ENCODE measurements at places on chromosomes 12 and 14. TPM values are rescaled to one million over a fixed set of nuclear protein-coding genes. Genes with fewer than 3 reads are reported as not detected.

- peaks cover 29% of the 10 kb centered on the region for H3K27me3 ChIP-seq
- no peak overlapping the region for H3K4me3 ChIP-seq
- no peak for DNase-seq
- H3K36me3 ChIP-seq: no peaks in the 10 kb centered on the region
- H3K4me1 ChIP-seq: peaks cover 9% of the 10 kb centered on the region
These were observed 64.8 kb downstream of the WSCD2 start for GRCh38 chr12:108193917-108194316.

DNA sequence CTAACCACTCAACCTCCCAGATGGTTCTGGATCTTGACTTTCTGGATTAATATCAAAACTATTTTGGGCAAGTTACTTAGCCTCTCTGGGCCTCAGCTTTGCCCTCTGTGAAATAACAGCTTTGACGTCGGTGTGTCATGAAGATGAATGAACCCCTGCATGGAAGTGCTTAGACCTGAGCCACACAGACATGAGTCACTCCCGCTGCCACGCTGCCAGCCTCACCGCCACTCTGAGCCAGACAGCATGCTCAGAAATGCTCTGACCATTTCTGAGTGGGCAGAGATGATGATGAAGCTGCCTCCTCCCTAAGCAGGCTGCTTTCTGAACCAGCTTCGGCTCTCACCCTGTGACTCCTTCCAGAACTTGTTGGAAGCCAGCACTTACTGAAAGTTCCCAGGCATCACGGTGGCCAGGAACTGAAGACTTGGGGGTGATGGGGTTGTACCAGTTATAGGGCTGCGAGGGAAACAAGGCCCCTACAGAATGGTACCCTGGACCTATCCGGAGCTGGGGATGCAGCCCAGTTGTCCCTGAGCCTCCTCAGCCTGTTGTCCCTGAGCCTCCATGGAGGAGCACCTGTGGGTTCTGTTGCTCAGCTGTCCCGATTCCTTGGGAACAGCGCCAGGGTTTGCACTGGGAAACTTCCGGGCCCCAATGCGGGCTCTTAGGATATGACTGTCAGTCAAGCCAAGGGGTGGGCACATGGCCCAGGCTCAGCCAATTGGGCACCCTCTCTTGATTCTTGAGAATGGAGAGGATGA, 2.0 kb upstream of the CCDC197 start:
- no peak for DNase-seq
- peaks cover 25% of the 10 kb centered on the region for H3K27me3 ChIP-seq
- no peaks in the 10 kb centered on the region for H3K36me3 ChIP-seq
- no peak overlapping the region for H3K27ac ChIP-seq

- peaks cover 24% of the 10 kb centered on the region for H3K4me1 ChIP-seq
- no peak for DNase-seq
- no peaks in the 10 kb centered on the region for H3K27me3 ChIP-seq
- H3K36me3 ChIP-seq: no peaks in the 10 kb centered on the region
- H3K27ac ChIP-seq: no peak overlapping the region
These were observed 132.9 kb downstream of the SRGAP1 start for GRCh38 chr12:63977441-63977840.

GRCh38 chr12:132245521-132246101, 83.8 kb downstream of the GALNT9 start:
- no peaks in the 10 kb centered on the region for H3K36me3 ChIP-seq
- H3K4me3 ChIP-seq: no peak overlapping the region
- H3K27ac ChIP-seq: no peak overlapping the region
- peaks cover 42% of the 10 kb centered on the region for H3K27me3 ChIP-seq
- no peaks in the 10 kb centered on the region for H3K4me1 ChIP-seq

DNA sequence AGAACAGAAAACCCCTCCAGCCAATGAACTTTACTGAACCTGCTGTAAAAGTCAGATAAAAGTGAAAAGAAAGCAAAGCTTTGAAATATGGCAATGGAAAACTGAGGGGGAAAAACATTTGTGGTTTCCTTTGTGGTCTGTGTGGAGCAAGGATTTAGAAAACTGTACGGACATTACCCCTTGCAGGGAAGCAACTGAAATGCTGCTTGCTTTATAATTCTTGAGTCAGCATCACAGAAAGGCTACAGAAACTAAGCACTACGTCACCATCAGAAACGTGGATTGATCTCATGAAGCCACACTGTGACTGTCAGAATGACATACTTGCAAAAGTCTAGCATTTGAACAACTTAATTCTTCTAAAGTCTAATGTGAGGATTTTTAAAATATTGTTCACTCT, 2.4 kb upstream of the KCNC2 start:
- H3K27ac ChIP-seq: no peak overlapping the region
- peaks cover 47% of the 10 kb centered on the region for H3K27me3 ChIP-seq
- H3K4me1 ChIP-seq: no peaks in the 10 kb centered on the region
- H3K4me3 ChIP-seq: no peak overlapping the region

- H3K4me1 ChIP-seq: peaks cover 7% of the 10 kb centered on the region
- H3K4me3 ChIP-seq: no peak overlapping the region
- H3K27me3 ChIP-seq: peaks cover 69% of the 10 kb centered on the region
These were observed 3.2 kb downstream of the KRT86 start for GRCh38 chr12:52277486-52278245.

DNA sequence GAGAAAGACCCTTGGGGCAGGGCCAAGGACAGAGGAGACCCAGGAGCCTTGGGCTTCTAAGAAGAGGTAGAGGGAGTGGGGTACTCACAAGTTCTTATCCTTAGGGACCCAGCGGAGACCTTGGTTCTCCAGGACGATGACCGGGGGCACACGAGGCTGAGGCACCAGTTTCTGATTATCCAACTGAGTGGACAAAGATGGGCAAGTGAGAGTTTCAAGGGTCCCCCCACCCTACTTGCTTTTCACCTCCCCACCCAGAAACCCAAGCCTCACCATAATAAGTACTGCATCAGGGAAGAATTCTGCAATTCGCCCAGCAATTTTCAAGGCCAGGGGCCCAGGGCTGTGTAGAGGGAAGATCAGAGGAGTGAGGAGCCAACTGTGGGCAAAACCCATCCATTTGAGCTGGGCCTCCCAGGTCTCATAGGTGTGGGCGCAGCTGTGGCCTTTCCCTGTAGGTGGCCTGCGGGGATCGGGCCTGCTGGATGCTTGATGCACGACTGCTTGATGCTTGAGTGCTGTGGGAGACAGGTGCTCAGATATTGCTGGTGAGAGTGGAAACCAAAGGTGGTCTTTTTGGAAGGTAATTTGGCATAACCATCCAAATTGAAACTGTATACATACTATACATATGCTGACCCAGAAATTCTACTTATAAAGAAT, 2.0 kb downstream of the EMC9 start:
- H3K4me1 ChIP-seq: peaks cover 28% of the 10 kb centered on the region
- peaks cover 6% of the 10 kb centered on the region for H3K36me3 ChIP-seq
- peak overlapping the region; percentile 61 for H3K4me3 ChIP-seq
- no peaks in the 10 kb centered on the region for H3K27me3 ChIP-seq

GRCh38 chr14:54278087-54278486, 118.7 kb upstream of the CDKN3 start:
- H3K27ac ChIP-seq: no peak overlapping the region
- H3K27me3 ChIP-seq: peaks cover 9% of the 10 kb centered on the region
- H3K36me3 ChIP-seq: no peaks in the 10 kb centered on the region
- H3K4me1 ChIP-seq: no peaks in the 10 kb centered on the region

- no peaks in the 10 kb centered on the region for H3K4me1 ChIP-seq
- H3K27ac ChIP-seq: no peak overlapping the region
- DNase-seq: no peak
- no peaks in the 10 kb centered on the region for H3K36me3 ChIP-seq
- H3K4me3 ChIP-seq: no peak overlapping the region
- H3K27me3 ChIP-seq: no peaks in the 10 kb centered on the region
These were observed 214.0 kb upstream of the NOVA1 start for GRCh38 chr14:26811756-26812305.

- no peak for DNase-seq
- no peaks in the 10 kb centered on the region for H3K27me3 ChIP-seq
These were observed at the start of gene SERPINA3 for GRCh38 chr14:94612174-94612573. Gene SERPINA3 (plus strand): TSS chr14:94612391. CDS start chr14:94614442, 2,051 bp downstream.

GRCh38 chr12:67677166-67677565, 28.6 kb downstream of the DYRK2 start:
- no peak for DNase-seq
- H3K27ac ChIP-seq: no peak overlapping the region
- H3K4me3 ChIP-seq: no peak overlapping the region
- H3K27me3 ChIP-seq: no peaks in the 10 kb centered on the region
- peaks cover 13% of the 10 kb centered on the region for H3K36me3 ChIP-seq
- no peaks in the 10 kb centered on the region for H3K4me1 ChIP-seq

GRCh38 chr12:41189395-41190251, 1.5 kb downstream of the PDZRN4 start:
- H3K27ac ChIP-seq: no peak overlapping the region
- peak overlapping the region; percentile 57 for H3K4me3 ChIP-seq
- no peaks in the 10 kb centered on the region for H3K36me3 ChIP-seq
- no peak for DNase-seq
- H3K27me3 ChIP-seq: peaks cover 50% of the 10 kb centered on the region
- peaks cover 6% of the 10 kb centered on the region for H3K4me1 ChIP-seq

DNA sequence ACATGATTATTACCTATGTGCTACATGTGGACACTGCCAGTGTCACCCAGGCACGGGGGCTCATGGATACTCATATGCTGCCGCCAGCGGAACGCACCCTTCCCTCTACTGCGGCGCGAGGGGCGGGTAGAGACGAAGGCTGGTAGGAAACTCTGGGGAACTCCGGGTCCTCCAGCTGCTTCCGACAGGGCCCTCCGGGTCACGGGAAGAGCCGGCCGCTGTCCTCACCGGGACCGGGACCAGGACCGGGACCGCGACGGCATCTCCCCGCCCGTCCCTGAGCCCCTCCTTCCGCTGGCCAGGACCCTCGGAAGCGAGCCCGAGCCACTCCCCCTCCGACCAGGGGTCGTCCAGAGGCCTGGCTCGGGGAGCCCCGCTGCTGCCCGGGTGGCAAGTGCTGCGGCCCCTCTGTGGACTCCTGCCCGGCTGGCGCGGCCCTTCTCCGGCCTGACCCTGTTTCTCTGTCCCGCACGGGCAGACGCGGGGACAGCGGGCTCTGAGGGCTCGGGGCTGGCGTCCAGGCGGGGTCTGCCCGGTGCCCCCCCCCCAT, 209.6 kb downstream of the ADGRD1 start:
- no peak for DNase-seq
- no peak overlapping the region for H3K4me3 ChIP-seq
- no peaks in the 10 kb centered on the region for H3K4me1 ChIP-seq
- H3K27me3 ChIP-seq: peaks cover 25% of the 10 kb centered on the region

DNA sequence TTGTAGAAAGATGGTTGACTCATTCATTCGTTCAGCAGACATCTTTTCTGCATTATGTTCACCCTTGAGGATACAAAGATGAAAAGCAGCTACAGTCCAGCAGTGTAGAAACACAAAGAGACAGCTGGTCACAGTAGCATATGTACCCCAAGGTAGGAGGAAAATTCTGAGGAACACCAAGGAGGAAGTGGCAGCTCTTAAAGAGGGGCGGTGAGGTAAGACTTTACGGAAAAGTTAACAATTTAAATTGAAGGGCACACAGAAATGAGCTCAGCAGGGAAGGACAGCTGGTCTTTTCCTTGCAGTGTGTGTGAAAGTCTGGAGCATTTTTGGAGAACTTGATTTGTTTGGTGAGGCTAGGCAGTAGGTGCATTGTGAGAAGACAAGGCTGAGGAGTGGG, 3.5 kb downstream of the SLC35E3 start:
- no peak for DNase-seq

DNA sequence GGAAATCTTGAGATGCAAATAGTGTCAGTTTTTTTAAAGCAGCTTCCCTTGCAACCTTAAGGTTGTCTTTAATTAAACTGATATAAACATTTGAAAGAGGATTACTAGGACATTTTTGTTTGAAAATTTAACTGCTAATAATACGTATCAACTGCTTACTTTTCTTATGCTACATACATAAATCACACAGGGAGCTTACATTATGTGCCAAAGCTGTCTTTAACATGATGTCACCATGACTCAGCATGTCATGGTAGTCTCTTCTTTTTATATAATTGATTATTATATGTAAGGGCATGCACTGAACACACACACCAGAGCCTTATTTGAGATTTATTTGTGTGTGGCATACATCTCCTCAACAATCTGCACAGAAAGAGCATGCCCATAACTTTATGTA, 63.0 kb upstream of the PTHLH start:
- no peak overlapping the region for H3K4me3 ChIP-seq
- no peak for DNase-seq
- H3K4me1 ChIP-seq: peaks cover 5% of the 10 kb centered on the region
- H3K36me3 ChIP-seq: no peaks in the 10 kb centered on the region

DNA sequence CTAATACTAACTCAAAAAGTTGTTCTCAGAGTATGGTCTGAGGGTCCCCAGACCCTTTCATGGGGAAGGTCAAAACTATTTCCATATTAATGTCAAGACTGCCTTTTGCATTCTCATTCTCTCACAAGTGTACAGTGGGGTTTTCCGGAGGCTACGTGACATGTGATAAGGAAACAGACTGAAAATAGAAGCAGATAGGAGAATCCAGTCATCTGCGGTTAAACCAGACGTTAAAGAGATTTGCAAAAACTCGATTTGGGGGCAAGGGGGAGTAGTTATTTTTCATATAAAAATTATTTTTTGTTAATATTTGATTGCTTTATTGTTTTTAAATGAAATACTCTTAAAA, 1.0 kb upstream of the NAP1L1 start:
- H3K4me1 ChIP-seq: peaks cover 22% of the 10 kb centered on the region
- no peak for DNase-seq
- peak overlapping the region; percentile 98 for H3K4me3 ChIP-seq
- no peaks in the 10 kb centered on the region for H3K27me3 ChIP-seq
- no peak overlapping the region for H3K27ac ChIP-seq
- H3K36me3 ChIP-seq: no peaks in the 10 kb centered on the region

DNA sequence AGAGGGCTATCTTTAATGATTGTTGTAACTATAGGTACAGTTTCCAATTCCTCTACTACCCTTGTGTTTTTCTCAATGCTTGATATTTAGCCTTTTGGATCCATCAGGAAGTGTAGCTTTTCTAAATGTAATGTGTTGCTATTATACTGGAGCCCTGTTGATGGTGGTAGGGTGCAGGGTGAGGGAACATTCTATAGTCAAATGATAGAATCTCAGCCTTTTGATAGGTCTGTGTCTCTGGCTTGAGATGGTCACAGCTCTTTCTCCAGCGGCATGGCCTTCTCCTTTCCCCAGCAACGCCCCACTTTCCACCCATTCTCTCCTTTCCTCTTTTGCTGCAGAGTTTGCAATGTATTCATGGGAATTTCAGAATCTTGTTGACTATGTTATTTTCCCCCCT, 398.6 kb downstream of the RERGL start:
- H3K4me3 ChIP-seq: no peak overlapping the region
- no peak for DNase-seq
- H3K27ac ChIP-seq: no peak overlapping the region

- peaks cover 23% of the 10 kb centered on the region for H3K4me1 ChIP-seq
- no peak for DNase-seq
- H3K36me3 ChIP-seq: no peaks in the 10 kb centered on the region
- no peak overlapping the region for H3K4me3 ChIP-seq
- peaks cover 8% of the 10 kb centered on the region for H3K27me3 ChIP-seq
- peak overlapping the region; percentile 38 for H3K27ac ChIP-seq
These were observed 168.0 kb downstream of the EGLN3 start for GRCh38 chr14:33782923-33783322.

OR6C65 gene
- not detected for total RNA-seq

RNU4-1 gene
- total RNA-seq: 6,474 TPM

ENDOU gene
- total RNA-seq: not detected

OAS1 gene
- not detected for total RNA-seq

CLEC4E gene
- not detected for total RNA-seq
